ENCODE measurements at places on chromosomes 5 and 9.

- DNase-seq = no peak
These were observed 267.7 kb downstream of the ADAMTS6 start for GRCh38 chr5:65213921-65214525.

DNA sequence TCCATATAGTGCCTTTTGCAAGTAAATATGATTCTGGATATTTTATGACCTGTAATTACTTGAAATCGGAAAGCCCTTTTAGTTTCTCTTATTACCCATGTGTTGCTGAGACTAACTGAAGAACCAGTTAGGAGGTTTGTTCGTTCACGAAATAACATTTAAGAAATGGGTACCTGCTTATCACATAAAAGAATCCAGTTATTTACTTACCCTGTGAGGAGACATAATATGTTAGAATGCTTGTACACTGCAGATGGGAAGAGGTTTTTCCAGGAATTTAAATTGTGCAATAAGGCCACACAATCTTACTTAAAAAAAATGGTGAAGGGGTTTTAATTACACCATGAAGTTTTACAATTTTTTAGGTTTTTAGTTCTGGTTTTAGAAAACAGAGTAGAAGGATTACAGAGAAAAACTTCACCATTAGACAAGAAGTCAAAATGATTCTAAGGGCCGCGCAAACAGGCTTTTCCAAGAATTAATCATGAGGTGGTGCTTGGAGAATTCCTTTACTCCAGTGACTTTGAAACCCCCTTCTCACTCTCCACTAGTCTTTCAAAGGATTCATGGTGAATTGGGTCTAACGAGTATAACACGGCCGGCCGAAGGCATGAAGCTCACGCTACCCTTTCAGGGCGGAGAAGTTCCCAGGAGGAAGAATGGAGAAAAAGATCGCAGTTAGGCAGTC lies 1.1 kb upstream of the PTGER4 start:
- DNase-seq = no peak

GRCh38 chr5:1483856-1484729 lies 38.9 kb upstream of the SLC6A3 start:
- no peak for DNase-seq

GRCh38 chr5:147387109-147387508 lies 122.8 kb downstream of the DPYSL3 start:
- no peak for DNase-seq

DNA sequence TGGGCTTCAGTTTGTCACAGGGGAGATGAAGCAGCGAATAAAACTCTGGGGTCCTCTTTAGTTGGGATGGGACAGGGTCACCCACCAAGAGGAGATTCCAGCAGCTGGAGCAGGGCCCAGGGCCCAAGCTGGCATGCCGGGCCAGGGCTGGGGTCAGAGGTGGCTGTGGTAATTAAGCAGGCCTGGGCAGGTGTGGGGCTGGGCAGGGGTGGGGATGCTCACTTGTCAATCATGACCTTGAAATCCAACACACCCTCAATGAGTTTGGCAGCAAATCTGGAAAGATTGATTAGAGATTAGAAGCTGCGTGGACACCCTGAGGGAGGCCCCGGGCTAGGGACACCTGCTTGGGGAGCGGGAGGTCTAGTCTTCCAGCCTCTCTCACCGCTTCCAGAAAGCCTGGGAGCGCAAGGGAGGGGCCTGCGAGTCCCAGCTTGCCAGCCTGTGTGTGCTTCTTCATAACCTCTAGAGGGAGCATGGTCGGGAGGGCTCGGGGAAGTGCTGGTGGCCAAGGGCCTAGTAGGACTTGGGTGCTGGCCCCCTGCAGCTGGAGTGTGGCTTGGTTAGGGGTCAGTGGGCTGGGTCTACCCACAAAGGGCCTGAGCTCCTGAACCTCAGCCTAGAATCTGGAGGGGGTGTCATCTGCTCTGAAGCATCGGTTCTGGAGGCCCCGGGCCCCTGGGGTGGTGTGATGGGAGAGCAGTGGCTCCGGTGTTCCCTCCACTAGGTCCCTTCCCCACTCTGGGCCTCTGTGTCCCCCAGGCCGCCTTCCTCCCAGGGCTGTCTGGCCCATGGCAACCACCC lies 7.6 kb downstream of the CRAT start:
- DNase-seq = peak; percentile 44

DNA sequence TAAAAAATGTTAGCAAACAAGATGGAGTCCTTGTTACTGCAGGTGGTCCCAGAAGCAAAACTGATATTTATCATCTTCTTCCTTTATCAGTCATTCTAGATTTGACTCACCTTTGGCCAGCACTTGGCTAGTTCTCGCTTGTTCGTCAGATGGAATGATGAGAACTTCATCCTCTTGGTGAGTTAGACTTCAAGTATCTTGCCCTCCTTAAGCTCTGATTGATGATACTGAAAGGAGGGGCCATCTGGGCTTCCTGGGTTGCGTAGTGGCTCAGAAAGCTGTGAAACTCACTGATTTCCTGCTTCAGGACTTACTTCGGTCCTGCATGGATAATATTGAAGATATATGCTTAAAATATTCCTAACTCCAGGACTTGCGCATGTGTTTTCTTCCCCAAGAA lies 1248.2 kb upstream of the CDH9 start:
- DNase-seq = no peak
